ENCODE measurements at places on chromosomes 16 and 17.

DNA sequence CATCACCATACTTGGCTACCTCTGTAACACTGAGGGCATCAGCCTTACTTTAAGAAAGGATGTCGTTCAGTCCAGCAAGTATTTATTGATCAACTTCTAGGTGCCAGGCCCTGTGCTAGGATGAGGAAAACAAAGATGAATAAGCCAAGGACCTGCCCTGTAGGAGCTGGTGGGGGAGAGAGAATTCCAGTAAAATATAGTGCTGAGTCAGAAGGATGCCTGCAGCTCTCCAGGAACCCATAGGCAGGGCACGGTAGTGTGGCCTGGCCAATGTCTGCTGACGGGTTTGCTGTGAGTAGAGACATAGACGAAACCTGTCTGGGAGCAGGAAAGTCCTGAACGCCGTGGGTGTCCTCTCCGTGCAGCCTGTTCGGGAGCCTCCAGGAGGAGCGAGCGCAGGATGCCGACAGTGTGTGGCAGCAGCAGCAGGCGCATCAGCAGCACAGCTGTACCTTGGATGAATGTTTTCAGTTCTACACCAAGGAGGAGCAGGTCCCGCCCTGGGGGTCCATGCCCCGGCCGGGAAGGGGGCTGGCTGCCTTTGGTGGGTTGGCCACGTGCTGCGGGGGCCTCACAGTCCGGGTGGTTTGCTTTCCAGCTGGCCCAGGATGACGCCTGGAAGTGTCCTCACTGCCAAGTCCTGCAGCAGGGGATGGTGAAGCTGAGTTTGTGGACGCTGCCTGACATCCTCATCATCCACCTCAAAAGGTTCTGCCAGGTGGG lies 55.6 kb downstream of the USP43 start:
- no peak for DNase-seq
- H3K4me1 ChIP-seq: no peaks in the 10 kb centered on the region
- H3K4me3 ChIP-seq: no peak overlapping the region

DNA sequence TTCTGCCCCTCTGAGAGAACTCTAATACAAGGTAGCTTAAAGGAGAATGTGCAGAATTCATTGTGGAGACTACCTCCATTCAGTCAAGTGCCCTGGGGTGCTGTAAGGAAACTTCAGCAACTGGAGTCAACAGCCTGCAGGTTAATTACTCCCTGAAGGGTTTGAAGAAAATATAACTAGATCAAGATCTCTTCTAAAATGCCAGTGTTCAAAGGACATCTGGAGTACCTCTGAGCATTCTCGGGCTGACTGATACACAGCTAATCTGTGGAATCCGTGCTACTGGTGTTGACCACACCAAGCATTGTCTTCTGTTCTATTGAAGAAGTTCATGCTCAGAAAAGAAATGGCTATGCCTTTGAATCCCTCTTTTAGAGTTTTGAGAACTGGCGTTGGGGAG lies 11.5 kb upstream of the ATXN1L start:
- no peaks in the 10 kb centered on the region for H3K36me3 ChIP-seq
- H3K4me1 ChIP-seq: no peaks in the 10 kb centered on the region
- H3K4me3 ChIP-seq: no peak overlapping the region
- H3K27ac ChIP-seq: no peak overlapping the region
- no peaks in the 10 kb centered on the region for H3K27me3 ChIP-seq

- H3K4me3 ChIP-seq: no peak overlapping the region
- no peaks in the 10 kb centered on the region for H3K4me1 ChIP-seq
- no peaks in the 10 kb centered on the region for H3K27me3 ChIP-seq
- no peak for DNase-seq
- peaks cover 3% of the 10 kb centered on the region for H3K36me3 ChIP-seq
- no peak overlapping the region for H3K27ac ChIP-seq
These were observed 27.5 kb downstream of the OMG start for GRCh38 chr17:31269578-31269983.

DNA sequence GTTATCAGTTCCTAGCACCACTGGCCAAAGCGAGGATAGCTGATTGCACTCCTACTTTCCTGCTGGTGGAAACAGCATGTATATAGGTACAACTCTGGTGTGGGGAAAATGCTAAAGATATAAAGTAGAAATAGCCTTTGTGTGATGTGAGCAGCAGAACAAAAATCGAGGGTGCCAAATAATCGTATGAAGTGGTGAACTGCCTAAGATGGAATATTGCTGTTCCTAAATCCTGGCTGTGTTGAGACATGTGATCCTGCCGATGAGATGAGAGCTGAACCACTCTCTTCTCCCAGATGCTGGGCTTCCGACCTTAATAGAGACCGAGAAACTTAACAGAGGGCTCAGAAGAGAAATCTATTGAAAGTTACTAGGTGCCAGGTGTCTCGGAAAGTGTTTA lies 117.8 kb downstream of the WWOX start:
- no peak overlapping the region for H3K4me3 ChIP-seq
- no peak for DNase-seq

GRCh38 chr16:53561101-53561888 lies 58.3 kb upstream of the AKTIP start:
- no peaks in the 10 kb centered on the region for H3K36me3 ChIP-seq
- no peak overlapping the region for H3K27ac ChIP-seq
- no peak overlapping the region for H3K4me3 ChIP-seq

- no peak for DNase-seq
- no peak overlapping the region for H3K27ac ChIP-seq
- no peak overlapping the region for H3K4me3 ChIP-seq
- no peaks in the 10 kb centered on the region for H3K4me1 ChIP-seq
- H3K36me3 ChIP-seq: no peaks in the 10 kb centered on the region
These were observed 50.9 kb downstream of the LDHD start for GRCh38 chr16:75065521-75066149.

- DNase-seq: no peak
- H3K36me3 ChIP-seq: no peaks in the 10 kb centered on the region
- no peak within 1 kb of the TSS for H3K4me3 ChIP-seq
- no peaks in the 10 kb centered on the region for H3K4me1 ChIP-seq
- no peaks in the 10 kb centered on the region for H3K27me3 ChIP-seq
These were observed at the start of gene KRTAP29-1 for GRCh38 chr17:41301916-41302901. KRTAP29-1 (minus strand) TSS chr17:41302851; CDS start chr17:41302851, 0 bp downstream.

DNA sequence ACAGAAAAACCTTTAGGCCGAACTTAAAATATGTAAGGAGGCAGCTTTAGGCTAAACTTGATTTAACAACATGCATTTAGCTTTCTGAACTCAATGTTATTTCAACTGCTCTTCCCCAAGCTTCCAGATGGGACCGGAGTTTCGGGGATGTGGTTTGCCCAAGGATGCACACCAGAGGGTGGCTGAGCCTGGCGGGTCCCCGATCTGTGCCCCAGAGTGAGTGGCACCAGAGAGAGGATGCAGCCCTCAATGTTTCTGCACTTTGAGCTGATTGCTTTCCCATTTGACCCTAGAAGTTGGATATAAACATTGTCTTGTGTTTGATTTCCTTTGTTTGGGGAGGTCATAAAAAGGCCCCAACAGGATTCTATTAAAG lies 348.0 kb upstream of the TNRC6C start:
- H3K27me3 ChIP-seq: no peaks in the 10 kb centered on the region
- DNase-seq: peak; percentile 22
- no peak overlapping the region for H3K27ac ChIP-seq
- no peaks in the 10 kb centered on the region for H3K36me3 ChIP-seq

GRCh38 chr16:84724606-84725309 lies 25.0 kb downstream of the USP10 start:
- no peak overlapping the region for H3K27ac ChIP-seq
- no peaks in the 10 kb centered on the region for H3K4me1 ChIP-seq
- H3K36me3 ChIP-seq: no peaks in the 10 kb centered on the region
- H3K27me3 ChIP-seq: no peaks in the 10 kb centered on the region

- H3K4me1 ChIP-seq: no peaks in the 10 kb centered on the region
- no peak for DNase-seq
- no peak overlapping the region for H3K27ac ChIP-seq
- H3K4me3 ChIP-seq: no peak overlapping the region
- H3K27me3 ChIP-seq: no peaks in the 10 kb centered on the region
- no peaks in the 10 kb centered on the region for H3K36me3 ChIP-seq
These were observed 17.7 kb downstream of the PLCG2 start for GRCh38 chr16:81796583-81797346.

- H3K4me1 ChIP-seq: no peaks in the 10 kb centered on the region
- H3K27ac ChIP-seq: no peak overlapping the region
- H3K4me3 ChIP-seq: no peak overlapping the region
- no peaks in the 10 kb centered on the region for H3K27me3 ChIP-seq
- DNase-seq: no peak
These were observed 87.9 kb downstream of the C16orf78 start for GRCh38 chr16:49461517-49461951.

GRCh38 chr16:81710596-81710995 lies 68.5 kb upstream of the PLCG2 start:
- no peak overlapping the region for H3K4me3 ChIP-seq
- H3K36me3 ChIP-seq: no peaks in the 10 kb centered on the region
- H3K27me3 ChIP-seq: no peaks in the 10 kb centered on the region
- H3K27ac ChIP-seq: no peak overlapping the region
- no peak for DNase-seq

DNA sequence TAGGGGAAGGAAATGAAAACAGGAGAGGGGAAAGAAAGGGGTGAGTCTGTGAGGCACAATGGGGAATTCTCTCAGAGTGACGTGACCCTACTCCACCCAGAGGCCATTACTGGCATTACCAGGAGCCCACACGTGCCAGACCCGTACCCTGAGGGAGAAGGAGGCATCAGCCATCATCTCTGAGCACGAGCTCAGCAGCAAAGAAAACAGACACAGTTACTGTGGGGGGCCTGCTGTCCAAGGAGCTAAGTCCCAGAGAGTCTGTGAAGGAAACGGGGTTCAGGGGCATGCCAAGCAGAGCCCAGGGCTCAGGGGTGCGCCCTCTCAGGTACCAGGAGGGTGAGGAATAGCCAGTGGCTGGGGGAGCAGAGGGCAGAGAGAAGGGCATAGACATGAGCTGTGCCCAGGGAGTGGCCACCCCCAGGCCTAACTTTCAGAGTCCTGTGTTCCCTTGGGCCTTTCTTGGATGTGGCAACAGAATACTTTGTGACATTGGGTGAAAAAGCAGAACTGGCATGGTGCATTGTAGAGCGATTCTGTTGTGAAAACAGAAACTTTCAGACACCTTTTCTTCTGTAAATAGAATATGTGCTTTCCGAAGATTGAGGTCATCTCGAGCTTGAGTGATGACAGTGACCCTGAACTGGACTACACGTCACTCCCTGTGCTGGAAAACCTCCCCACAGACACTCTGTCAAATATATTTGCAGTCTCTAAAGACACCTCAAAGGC lies 11.3 kb downstream of the TAF1C start:
- no peak for DNase-seq
- no peak overlapping the region for H3K27ac ChIP-seq
- no peaks in the 10 kb centered on the region for H3K27me3 ChIP-seq
- H3K4me3 ChIP-seq: no peak overlapping the region
- no peaks in the 10 kb centered on the region for H3K4me1 ChIP-seq
- no peaks in the 10 kb centered on the region for H3K36me3 ChIP-seq

GRCh38 chr16:88281858-88282563 lies 100.7 kb upstream of the ZNF469 start:
- H3K27me3 ChIP-seq: no peaks in the 10 kb centered on the region
- no peak overlapping the region for H3K4me3 ChIP-seq
- H3K4me1 ChIP-seq: no peaks in the 10 kb centered on the region
- H3K27ac ChIP-seq: no peak overlapping the region

- H3K4me1 ChIP-seq: no peaks in the 10 kb centered on the region
- no peaks in the 10 kb centered on the region for H3K36me3 ChIP-seq
These were observed 77.8 kb downstream of the VMP1 start for GRCh38 chr17:59785091-59785799.

- no peaks in the 10 kb centered on the region for H3K27me3 ChIP-seq
- H3K27ac ChIP-seq: no peak overlapping the region
- H3K4me3 ChIP-seq: no peak overlapping the region
These were observed 97.3 kb downstream of the SALL1 start for GRCh38 chr16:51053775-51054174.

GRCh38 chr17:14302091-14302430 lies 1.2 kb downstream of the HS3ST3B1 start:
- H3K36me3 ChIP-seq: no peaks in the 10 kb centered on the region
- no peaks in the 10 kb centered on the region for H3K4me1 ChIP-seq
- H3K27ac ChIP-seq: no peak overlapping the region
- no peak for DNase-seq
- peak overlapping the region; percentile 1 for H3K4me3 ChIP-seq
- H3K27me3 ChIP-seq: no peaks in the 10 kb centered on the region

DNA sequence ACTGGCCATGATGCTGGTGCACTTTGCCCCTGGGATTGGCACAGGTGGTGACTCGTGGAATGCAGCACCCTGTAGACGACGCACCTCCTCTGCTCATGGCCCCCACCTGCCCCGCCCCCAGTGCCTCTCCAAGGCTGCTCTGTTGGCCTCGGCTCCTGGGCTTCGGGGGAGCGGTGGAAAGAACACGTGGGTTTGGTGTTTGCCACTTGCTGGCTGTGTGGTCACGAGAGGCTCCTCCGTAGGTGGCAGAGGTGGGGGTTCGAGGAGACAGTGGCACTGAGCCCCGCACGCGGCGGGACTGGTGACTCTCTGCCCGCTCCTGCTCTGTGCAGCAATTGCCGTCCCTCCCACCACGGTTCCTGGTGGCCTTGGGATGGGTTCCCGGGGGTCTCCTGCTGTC lies 82.8 kb upstream of the ZNF750 start:
- no peaks in the 10 kb centered on the region for H3K4me1 ChIP-seq
- peaks cover 2% of the 10 kb centered on the region for H3K36me3 ChIP-seq
- H3K27me3 ChIP-seq: no peaks in the 10 kb centered on the region
- H3K27ac ChIP-seq: no peak overlapping the region
- DNase-seq: peak; percentile 74

Data from aorta (tissue), 5 donors.